Retinal pigment epithelial cell (primary cell): ENCODE measurements at places on chromosomes 6 and 20.
A peak's percentile ranks its signal among the peaks of the same experiment; 100 is the strongest.

- DNase-seq, result peak; percentile 33
Observed at GRCh38 chr20:45771182-45771759, 20.4 kb downstream of the WFDC3 start.

DNA sequence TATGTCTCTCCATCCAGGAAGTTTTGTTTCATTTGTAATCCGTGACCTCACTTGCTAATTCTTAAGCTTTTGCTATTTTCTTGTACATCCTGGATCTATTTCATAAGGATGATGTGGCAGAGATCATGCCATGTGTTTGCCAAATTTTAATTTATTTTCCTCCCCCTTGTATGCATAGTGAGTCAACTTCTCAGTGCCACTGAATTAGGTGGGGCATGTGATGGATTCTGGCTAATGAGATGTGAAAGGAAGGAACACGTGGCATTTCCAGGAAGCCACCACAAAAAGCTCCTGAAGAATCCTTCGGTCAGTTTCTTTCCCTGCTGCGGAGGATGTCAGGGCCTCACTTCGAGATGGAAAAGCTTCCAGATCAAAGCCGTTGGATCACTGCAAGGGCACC is 86.2 kb upstream of the PRL start:
- peak; percentile 60 for DNase-seq

DNA sequence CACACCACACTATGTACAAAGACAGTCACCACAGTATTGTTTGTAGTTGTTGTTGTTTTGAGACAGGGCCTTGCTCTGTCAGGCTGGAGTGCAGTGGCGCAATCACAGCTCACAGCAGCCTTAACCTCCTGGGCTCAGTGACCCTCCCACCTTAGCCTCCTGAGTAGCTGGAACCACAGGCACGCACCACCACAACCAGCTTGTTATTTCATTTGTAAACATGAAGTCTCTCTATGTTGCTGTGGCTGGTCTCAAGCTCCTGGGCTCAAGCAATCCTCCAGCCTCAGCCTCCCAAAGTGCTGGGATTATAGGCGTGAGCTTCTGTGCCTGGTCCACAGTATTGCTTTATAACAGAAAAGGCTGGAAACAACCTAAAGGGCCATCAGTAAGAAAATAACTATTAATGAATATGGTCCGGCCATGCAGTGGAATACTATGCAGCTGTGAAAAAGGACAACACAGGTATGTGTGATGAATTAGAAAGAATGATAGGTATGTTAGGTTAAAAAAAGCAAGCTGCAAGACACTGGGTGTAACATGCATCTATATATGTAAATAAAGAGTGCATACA is 30.0 kb upstream of the PTGIS start:
- DNase-seq, result no peak

GRCh38 chr6:41824571-41825569 is 37.4 kb downstream of the TOMM6 start:
- DNase-seq, result no peak

- DNase-seq, result no peak
Observed at GRCh38 chr6:129617986-129618385, 92.0 kb downstream of the ARHGAP18 start.

DNA sequence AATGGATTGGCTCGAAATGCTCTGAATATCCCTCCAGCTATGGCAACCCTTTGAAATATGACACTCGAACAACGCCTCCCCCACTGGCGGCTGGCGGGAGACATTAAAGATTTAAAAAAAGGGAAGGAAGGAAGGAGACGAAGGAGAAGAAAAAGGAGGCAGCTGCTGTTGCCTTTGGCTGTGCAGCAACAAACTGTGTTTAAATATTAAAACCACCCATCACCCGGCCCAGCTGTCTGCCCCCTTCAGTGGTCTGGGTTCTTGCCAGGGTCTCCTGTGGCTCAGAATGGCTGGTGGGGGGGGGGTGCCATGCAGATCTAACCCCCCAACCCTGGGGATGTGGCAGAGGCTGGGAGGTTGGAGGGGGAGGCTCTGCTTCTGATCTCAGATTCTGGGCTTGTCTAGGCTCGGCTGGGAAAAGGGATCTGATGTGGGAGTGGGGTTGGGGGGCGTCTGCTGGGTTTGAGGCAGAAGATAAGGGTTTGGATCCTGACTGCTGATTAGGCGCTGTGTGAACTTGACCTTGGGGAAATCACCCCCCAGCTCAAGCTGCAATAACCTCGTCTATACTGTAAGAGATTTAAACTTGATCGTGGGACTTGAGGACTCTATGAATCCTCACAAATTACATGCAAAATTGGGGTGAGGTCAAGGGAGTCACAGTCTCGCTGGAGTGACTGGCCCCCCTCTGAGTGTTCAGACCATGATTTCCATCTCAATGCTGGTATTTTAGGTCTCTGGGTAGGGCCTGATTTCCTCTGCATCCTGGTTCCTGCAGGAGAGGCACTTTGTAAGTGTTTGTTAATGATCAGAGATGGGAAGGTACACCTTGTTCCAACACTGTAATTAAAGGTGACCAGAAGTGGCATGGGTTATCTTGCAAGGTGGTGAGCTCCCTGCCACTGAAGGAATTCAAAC is 40.3 kb upstream of the BLCAP start:
- no peak for DNase-seq

DNA sequence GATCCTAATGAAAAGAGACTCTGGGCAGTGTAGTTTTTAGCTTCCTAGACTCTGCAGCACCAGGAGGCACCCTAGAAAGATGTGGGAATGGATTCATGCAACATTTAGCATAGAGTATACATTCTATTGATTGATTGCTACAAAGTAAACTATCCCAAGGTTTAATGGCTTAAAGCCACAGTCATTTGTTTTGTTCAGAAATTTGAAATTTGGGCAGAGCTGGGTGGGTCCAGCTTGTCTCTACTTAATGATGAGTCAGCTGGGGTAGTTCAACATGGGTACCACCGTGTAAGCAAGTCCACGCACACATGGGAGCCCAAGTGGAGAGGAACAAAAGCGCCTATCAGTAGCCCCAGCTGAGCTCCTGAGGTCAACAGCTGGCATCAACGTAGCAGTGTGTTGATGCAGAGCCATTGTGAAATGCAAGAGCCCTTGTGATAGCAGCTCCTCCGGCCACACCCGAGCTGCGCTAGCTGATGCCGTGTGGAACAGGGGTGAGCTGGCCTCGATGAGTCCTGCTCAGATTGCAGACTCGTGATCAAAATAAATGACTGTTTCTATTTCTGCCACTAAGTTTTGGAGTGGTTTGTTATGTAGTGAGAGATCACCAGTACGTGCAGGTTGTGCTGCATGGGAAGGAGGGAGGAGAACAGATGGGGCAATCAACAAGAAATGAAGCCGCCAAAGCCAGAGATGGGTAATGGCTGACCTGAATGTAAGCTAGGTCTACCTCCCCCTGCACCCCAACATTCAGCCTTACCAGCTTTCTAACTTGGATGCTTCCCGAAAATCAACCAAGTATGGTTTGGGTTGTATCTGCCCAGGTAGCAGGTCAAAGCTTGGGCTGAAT is 45.7 kb upstream of the TRAF3IP2 start:
- DNase-seq, result no peak

DNA sequence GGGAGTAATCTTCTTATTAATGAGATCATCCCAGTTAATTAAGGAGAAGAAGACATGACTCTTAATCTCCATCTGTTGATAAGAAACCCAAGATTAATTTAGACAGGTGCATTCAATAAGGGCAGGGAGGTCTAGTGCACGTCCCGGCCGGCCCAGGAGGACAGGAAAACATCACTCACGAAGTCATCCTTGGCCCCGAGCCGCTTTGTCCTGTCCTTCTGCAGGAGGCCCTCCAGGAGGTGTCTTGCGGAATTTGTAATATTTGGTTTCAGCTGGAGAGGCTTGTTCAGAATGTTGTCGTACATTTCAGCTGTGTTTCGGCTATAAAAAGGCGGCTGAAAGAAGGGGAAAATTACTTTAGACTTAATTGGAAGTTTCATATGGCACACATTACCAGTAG is 118.4 kb upstream of the SLC2A12 start:
- no peak for DNase-seq

GRCh38 chr6:29506446-29507067 is 18.8 kb upstream of the MAS1L start:
- no peak for DNase-seq

GRCh38 chr6:28729501-28730402 is 194.0 kb downstream of the TRIM27 start:
- DNase-seq, result no peak

DNA sequence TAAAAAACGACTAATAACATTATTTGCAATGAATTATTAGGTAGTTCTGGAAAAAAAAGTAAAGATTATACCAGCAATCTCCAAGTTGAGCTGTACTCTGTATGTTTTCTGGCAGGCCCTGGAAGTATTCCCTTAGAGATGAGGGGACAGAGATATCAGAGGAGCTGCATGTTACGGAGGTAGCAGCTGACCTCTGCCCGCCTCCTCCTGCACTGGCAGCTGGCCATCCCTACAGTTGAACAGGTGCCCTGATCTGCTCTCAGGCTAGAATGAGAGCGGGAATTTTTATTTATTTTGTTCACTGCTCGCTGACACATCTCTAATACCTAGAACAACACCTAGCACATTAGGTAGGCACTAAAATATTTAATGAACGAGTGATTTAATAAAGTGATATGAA is 23.1 kb downstream of the FBXL4 start:
- DNase-seq, result no peak

DNA sequence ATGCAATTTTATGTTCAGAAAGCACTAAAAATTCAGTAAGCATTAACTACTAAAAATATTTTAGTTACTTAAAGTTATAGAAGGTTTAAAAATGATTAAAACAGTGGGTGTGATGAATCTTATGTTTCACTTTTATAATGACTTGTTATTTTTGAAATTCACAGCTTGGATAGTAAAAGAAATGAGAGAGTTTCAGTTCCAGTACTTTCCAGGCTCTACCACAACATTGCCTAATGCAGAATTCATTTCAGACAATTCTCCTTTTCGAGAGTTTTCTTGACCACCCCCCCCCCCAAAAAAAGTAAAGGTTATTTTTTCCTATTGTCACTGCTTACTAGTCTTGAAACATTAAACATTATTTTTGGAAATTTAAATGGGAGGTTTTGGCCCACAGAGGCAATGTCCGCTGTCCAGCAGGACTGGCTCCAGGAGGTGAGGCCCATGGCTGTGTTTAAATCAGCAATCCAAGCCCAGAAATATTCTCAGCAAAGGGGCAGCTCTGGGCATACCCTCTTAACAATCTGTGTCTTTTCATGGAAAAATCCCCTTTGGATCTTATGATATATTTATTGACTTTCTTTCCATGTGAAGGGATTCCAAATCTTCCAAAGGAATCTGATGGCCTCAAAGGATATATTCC is 519.9 kb downstream of the MAFB start:
- no peak for DNase-seq

- no peak for DNase-seq
Observed at GRCh38 chr6:5659467-5659866, 347.3 kb downstream of the NRN1 start.

DNA sequence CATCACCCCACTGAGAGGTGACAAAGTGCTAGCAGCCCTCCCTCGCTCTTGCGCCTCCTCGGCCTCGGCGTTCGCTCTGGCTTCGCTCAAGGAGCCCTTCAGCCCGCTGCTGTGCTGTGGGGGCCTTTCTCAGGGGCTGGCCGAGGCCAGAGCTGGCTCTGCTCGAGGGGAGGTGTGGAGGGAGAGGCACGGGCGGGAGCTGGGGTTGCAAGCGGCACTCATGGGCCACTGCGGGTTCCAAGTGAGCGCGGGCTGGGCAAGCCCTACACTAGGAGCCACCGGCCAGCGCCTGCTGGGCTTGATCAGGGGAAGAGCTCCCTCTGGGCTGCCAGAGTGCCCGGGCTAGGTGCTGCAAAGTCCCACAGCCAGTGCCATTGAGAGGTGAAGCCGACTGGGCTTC is 964.8 kb upstream of the GJE1 start:
- no peak for DNase-seq

DNA sequence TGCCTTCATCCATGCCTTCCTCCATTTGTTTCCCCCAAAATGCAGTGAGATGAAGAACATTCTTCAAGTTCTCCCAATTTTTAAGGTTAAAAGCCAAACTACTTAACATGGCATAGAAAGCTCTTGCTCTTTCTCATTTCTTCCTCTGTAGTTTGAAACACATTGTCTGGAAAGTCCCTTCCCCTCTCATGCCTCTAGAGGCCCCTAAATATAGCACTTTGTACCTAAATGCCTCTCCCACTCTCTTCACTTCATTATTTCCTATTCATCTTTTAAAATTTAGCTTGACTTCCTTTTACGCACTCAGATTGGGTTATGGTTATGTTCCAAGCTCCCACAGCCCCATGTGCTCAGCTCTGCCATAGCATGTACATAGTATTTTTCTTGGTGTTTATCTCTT is 389.3 kb downstream of the HDGFL1 start:
- no peak for DNase-seq

DNA sequence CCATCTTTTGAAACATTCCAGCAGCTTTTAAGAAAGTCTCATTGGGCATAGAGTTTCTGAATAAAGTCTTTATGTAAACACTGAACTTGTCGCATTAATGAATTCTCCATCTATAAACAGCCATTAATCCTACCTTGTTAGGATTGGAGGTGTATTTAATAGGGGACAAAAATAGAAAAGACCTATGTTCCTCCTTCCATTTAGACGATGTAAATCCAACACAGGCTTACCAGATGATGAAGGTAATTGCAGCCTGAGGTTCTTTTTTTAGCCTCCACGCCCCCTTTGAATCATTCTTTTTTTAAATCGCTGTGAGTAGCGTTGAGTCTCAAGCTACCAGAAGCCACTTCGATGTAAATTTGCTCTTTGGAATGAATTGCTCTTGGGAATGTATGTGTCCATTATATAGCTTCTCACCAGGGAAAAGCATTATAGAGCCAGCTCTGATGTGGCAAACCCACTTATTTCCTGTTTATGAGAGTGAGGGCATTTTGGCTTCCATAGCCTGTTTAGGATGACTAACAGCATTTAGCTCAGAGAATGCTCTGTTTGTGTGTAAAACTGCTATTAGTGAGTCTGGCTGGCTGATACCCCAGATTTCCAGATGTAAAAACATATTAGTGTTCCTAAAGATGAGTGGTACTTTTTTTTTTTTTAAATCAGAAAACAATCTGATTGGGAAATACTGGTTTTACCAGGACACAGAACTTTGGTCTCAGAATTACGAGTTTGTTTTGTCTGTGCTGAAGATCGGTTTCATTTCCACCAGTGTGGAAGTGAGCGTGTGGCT is 74.9 kb upstream of the CLDN20 start:
- DNase-seq, result peak; percentile 88

- DNase-seq, result no peak
Observed at GRCh38 chr20:38218566-38218885, 42.0 kb downstream of the KIAA1755 start.

GRCh38 chr20:49951151-49951550 is 15.0 kb downstream of the RNF114 start:
- DNase-seq, result no peak

GRCh38 chr6:156866220-156867015 is 89.2 kb downstream of the ARID1B start:
- no peak for DNase-seq

- no peak for DNase-seq
Observed at GRCh38 chr6:12088531-12088930, 76.4 kb downstream of the HIVEP1 start.

GRCh38 chr6:70779934-70780333 is 112.3 kb downstream of the SMAP1 start:
- DNase-seq, result no peak

GRCh38 chr6:102619585-102619984 is 1226.1 kb downstream of the GRIK2 start:
- peak; percentile 5 for DNase-seq
